MCF 10A (cell line): ENCODE measurements at places on chromosomes 7 and 10.

DNA sequence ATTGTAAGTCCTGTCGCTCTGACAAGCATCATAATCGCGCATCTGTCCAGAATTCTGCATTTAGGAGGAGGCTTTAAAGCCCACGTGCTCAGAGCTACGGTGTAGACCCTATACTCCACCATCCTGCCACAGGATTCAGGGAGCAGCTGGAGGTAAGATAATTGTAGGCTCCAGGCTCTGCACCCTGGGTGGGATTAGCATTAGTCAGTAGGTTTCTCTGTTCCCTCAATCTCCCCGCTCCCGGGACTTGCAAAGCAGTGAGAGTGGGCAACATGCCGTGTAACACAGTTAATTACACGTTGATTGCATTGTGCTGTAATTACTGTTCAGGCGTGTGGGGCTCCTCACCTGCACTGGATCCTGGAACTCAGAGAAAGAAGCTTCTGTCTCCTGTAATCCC lies 89.3 kb upstream of the CUX1 start:
- DNase-seq, result no peak

DNA sequence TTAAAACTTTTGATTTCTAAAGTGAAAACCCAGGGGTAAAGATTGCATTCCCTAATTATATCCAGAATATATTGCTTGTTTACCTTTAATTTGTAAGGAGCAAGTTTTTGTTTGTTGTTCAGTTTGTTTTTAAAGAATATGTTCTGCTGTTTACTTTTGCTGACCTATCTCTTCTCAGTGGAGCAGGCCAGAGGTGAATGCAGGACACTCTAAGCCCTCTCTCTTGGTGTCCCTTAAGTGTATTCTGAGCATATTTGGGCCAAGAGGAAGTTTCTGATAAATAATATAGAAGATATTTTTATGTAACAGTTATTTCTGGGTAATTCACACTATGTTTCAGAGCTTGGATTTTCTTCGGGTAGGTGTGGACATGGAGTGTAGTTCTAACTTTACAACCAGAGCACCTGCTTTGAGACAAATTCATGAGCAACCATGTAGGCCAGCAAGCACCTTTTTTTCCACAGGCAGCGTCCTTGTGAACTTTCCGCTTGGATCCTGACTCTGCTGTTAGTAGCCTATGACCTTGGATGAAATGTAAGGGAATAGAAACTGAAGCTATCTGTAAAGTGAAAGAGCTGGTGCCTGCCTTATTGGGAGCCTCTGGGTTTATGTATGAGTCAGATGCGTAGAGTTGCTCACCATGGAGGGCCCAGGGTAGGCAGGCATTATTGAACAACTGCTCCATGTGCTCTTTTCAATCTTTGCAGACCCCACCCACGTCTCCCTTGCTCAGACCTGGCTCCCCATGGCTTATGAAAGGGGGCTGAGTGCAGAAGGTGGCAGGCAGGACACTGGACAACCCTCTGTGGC lies 16.1 kb downstream of the OGDH start:
- no peak for DNase-seq

- no peak for DNase-seq
Measured at GRCh38 chr7:133076142-133076541, 5.7 kb downstream of the CHCHD3 start.

- DNase-seq, result no peak
Measured at GRCh38 chr7:157525491-157525915, 188.7 kb downstream of the DNAJB6 start.

DNA sequence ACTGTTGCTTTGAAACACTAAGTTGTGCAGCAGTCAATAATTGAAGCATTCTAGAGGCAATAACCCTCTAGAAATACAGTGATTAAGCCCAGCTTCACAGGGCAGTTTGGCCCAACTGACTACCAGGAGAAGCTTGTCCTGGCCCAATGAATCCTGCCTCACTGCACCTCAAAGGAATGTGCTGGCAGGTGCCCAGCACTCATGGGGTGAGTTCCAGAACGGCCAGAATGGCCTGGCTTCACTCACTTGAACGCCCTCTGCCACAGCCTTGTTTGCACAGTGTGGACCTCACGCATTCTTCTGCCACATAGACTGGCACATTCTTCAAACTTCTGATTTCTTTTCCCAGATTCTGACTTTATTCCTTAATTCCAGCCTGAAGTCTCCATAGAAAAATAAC lies 6.6 kb upstream of the ITIH2 start:
- peak; percentile 36 for DNase-seq

DNA sequence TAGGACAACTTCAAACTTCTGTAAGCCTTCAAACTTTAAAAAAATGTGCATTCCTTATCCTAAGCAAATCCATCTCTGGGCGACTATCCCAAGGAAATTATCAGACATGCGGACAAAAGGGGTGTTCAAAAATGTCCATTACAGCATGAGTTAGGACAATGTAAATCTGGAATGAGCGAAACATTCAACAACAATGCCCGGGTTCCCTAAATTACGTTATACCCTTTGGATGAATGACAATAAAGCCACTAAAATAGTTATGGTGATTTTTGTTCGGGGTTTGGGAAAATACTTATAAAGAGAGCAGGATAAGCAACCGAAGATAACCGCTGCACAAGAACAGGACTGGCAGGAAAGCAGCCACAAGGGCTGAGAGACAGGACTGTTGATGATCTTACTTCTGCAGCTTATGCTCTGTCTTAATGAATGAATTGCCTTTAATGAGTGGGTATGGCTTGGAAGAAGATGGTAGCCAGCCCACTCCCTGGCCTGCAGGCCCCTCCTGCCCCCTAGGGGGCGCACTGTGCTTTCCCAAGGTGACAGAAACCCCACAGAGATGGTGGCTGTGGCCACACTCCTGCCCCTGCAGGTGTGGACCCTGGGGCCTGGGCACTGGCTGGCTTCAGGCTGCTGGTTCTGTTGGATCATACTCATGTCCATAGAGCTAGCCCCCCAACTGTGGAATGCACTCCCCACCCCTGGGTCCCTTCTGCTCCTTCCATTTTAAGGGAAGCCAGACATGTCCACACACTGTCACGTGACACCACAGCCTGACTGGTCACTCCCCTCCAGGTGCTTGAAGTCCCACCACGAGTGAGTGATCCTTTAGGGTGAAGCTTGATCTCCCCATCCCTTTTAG lies 45.0 kb downstream of the ZCCHC24 start:
- peak; percentile 62 for DNase-seq

DNA sequence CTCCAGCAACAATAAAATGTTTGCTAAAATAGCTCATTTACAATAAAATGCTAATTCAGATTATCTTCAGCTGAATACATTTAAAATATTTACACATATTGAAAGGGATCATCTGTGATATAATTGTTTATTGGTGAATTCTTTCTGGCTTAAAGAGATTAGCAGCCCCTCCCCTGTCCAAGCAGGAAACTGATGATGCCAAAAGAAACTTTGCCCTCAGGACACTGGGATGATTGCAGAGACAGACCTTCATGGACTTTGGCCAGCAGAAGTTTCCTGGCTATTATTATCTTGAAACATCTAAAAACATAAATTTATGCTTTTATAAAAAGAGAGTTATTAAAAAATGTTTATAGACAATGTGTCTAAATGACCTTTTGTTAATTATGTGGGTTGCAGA lies 764.9 kb upstream of the MBL2 start:
- DNase-seq, result peak; percentile 55

DNA sequence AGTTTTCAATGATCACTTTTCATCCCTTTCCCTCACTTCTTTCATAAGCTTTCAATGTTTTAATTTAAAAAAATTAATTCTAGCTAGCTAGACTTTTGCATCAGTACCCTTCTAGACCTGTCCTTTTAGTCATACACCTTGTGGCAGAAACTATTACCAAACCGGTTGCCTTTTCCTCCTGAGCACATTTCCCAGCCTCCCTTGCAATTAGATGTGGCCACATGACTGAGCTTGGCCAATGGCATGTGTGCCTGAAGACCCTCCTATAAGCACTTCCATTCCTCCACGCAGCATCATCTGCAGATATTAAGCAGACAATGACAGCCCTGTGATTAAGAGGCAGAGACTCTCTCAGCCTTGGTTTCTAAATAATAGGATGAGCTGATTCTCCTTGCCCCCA lies 12.3 kb downstream of the DKK1 start:
- DNase-seq, result no peak

DNA sequence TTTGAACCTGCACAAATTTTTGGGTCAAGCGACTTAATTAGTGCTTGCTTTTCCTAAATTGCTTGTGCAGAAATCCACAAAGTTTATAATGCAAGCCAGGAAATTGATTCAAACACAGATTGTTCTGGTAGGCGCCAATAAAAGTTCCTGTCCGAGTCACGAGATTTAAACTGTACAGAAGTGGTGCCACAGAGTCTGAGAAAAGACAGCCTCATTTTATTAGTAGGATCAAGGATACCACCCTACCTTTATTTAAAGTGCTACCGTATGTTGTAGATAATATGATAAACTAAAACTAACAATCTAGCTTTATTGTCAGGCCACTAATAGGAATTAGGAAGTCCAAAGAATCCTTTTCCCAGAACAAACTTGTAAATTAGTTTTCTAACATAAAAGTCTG lies 696.7 kb downstream of the TNS3 start:
- DNase-seq, result no peak

DNA sequence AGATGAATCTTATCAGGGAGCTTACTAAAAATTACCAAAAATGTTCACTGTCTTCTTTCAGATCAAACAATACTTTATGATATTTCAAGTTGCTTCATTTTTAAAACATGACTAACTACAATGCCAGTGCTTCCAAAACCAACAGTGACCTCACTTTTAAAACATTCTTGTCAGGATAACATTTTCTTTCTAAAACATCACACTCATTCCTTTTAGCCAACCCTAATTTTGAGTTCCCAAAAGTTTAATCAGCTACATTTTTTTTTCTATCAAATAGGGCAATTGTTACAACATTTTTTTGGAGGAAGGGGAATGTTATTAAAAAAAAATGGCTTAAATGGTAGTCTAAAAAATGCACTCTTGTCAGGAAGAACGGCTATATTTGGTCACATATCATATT lies 37.3 kb downstream of the RTKN2 start:
- DNase-seq, result peak; percentile 59

DNA sequence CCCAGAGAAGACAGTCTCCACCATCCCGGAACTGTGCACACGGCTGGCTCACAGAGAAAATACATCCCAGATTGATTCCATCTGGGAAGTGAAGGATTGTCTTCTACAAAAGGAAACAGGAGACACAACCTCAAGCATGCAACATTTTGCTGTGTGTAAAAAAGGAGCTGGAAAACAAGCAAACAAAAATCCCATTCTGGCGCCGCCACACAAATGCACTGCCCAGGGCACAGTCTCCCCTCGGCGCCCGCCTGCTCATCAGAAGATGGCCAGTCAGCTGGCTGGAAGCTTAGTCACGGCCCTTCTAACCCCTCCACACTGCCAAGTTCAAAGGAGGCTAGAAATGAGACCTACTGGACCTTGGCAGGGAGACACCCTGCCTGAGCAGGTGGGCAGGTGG lies 14.1 kb upstream of the CYTH3 start:
- DNase-seq, result no peak

DNA sequence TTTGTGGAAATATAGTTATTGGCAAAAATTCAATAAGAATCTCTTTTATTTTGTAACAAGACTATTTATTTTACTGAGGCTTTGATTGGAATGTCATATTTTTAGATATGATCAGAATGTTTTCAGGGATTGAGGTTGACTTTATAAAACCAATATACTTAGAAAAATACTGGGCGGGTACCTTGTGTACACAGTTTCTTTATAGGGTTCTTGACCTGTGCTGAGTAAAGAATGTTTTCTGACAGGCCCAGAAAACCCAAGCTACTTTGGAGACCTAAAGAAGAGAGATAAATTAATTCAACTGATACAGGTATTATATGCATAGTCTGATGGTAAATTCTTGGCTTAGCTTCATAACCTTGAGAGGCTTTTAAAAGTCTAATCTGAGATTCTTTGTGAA lies 23.9 kb upstream of the SPAM1 start:
- DNase-seq, result no peak

- no peak for DNase-seq
Measured at GRCh38 chr10:91227576-91227975, 7.1 kb downstream of the PCGF5 start.

GRCh38 chr7:151249732-151250072 lies 1.2 kb upstream of the SMARCD3 start:
- DNase-seq, result peak; percentile 53

- no peak for DNase-seq
Measured at GRCh38 chr7:155975490-155975889, 163.2 kb upstream of the SHH start.

DNA sequence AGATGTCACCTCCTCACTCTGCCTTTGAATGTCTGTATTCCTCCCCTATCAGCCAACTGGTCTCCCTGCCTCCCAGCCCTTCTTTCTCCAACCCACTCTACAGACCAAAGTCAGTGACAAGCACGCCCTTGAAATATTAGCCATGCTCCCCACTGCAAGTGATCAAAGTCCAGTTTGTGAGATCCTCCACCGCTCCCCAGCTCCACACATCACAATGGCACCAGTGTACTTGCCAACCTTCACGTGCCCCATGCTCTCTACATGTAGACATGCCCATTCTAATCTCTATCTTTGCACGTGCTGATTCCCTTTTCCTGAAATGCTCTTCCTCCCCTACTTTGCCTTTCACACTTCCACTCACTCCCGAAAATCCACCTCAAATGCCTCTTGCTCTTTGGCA lies 150.9 kb downstream of the GRID1 start:
- DNase-seq, result no peak

- DNase-seq, result no peak
Measured at GRCh38 chr7:53485354-53485753, 449.9 kb downstream of the POM121L12 start.

- DNase-seq, result no peak
Measured at GRCh38 chr10:76302481-76302880, 871.1 kb downstream of the LRMDA start.

DNA sequence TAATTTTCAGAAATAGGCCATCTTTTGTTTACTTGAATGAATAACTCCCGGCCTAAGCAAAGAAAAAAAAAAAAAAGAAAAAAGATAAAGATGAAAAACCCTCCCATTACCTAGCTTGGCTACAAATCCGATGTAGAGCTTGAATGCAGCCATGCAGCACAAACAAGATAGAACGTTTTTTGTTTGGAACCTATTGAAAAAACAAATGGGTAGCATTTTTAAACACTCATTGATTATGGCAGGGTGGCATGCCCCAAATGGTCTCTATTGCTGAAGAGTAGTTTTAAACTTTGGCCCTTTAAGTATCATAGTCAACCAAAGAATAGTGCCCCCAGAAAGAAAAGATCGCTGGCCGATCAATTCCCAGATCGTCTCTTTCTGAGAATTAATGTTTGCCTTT lies 84.4 kb downstream of the VTI1A start:
- no peak for DNase-seq
